ENCODE measurements at places on chromosomes 7 and 10.
A peak's percentile ranks its signal among the peaks of the same experiment; 100 is the strongest.

DNA sequence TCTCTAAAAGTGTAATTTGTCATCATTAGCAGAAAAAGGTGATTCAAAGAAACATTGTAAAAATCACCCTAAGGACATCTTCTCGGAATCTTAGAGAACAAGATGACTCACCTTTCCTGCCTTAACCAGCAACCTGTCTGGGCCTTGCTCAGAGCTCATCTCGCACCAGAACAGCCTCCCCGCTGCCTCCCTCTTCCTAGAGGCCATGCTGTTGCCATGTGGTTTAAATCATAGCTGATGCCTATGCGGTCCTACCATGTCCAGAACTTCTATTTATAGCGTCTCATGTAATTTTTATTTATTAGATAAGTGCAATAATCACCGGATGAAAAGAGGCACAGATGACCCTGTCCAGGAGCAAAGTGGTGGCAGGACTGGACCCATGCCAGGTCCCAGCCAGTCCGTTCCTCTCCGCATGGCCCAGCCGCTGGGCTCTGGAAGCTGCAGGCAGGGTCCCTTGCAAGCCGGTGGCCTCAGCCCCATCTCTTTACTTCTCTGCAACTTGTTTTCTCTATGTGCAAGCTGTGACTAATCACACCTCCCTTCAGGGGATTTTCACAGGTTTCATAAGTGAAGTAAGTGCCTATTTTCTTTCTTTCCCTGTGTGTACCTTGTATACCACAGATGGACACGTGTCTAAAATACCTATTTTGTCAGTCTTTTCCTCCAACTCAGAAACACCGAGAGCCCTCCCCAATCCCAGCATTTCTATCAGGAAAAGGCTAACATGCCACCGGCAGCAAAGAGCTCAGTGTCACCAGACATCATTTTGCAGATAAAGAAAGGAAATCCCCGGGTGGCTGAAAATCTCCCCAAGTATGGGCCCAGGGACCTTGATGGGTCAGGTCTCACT, 27.1 kb downstream of the KLF6 start:
- no peak for DNase-seq

GRCh38 chr7:67391168-67391567, 394.5 kb downstream of the TYW1 start:
- DNase-seq: no peak

DNA sequence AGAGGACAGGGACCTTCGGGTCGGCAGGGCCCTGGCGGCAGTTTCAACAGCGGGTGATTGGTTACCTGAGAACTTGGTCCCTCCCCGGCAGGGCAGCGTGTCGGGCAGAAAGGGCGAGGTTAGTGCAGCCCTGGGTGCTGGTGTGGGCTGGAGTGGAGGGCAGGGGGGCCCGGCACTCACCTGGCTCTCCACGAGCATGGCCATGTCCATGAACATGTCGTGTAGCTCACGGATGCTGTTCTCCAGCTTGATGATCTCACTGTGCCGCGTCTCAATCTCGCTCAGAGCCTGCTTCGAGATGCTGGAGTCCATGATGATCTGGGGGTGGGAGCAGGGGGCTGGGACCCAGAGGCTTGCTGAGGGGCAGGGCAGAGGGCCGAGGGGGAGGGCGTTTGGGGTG, 16.8 kb downstream of the STX1A start:
- DNase-seq: no peak

- DNase-seq: no peak
These were observed 7.2 kb downstream of the PLOD3 start for GRCh38 chr7:101210143-101210542.

DNA sequence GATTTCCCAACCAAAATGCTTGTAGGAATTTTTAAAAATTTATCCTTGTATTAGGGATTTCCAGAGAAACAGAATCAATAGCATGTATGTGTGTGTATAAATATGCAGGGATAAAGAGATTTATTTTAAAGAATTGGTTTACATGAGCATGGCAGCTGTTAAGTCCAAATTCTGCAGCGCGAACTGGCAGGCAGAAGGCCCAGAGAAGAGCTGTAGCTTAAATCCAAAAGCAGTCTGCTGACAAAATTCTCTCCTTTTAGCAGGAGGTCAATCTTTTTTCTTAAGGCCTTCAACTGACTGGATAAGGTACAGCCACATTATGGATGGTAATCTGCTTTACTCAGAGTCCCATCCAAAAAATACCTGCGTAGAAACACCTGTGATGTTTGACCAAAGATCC, 42.0 kb downstream of the PRR15 start:
- no peak for DNase-seq

DNA sequence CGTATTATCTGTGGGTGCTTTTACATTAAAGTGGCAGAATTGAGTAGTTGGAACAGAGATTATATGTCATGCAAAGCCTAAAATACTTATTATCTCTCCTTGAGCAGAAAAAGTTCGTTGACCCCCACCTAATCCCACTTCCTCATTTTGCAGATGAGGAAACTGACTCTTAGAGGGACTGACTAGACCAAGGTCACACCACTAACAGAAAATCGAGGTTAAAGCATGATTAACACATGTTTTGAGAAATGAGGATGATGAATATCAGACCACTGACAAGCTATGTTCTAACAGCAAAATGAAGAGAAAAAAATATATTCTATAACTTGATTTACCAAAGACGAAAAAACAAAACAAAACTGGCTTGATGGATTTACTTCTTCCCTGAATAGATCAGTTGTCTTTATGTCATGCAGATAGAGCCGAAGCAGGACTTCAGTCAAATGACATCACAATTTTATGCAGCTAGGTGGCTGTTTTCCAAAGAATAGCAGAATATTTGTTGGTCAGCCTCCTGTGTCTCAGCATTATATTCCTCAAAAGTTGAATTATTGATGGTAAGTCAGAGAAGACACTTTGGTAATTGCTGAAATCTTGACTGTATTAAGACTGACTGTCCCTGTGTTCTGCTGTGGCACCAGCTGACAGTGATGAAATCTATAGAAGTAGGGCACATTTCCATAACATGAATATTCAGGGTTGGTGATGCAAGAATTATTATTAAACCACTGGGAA, 24.2 kb upstream of the SMIM30 start:
- DNase-seq: no peak

- DNase-seq: no peak
These were observed 180.0 kb downstream of the PHF14 start for GRCh38 chr7:11153694-11154093.

DNA sequence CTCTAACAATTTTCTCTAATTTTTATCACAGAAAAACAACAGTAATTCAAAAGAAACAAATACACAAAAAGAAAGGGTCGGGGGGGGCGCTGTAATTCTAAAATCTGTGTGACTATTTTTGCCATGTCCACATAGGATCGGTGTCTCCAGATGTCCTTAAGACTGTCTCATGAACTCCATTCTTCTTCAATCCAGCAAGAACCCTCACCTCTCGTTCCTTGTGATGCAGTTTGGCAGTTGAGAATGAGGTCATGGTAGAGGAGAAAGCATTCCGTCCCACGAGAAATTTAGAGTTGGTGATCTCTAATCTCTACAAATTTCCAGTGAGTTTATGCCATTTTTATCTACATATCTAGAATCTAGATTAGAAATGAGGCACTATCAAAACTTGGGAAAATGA, 394.7 kb downstream of the TFEC start:
- DNase-seq: no peak

- no peak for DNase-seq
These were observed 25.3 kb upstream of the ZNF716 start for GRCh38 chr7:57424515-57425238.

GRCh38 chr7:81721437-81721836, 48.4 kb downstream of the HGF start:
- no peak for DNase-seq

GRCh38 chr7:92423710-92424131, 23.6 kb upstream of the GATAD1 start:
- DNase-seq: no peak

DNA sequence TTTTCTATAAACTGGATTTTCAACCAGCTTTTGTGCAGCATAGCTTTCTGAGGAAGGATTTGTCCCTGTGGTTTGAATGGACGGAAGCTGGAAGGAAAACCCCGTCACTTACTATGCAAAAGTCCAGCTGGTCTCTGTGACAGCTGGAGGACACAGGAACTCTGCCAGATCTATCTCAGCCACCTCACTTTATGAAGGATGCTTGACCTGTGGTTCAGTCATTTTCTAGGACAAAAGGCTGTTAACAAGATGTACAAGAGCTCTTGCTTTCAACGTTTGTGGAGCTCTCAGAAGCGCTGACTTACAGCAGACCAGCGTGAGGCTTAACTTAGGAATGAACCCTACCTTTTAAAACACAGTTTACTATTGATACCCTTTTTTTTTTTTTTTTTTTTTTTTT, 90.8 kb downstream of the CREM start:
- no peak for DNase-seq

DNA sequence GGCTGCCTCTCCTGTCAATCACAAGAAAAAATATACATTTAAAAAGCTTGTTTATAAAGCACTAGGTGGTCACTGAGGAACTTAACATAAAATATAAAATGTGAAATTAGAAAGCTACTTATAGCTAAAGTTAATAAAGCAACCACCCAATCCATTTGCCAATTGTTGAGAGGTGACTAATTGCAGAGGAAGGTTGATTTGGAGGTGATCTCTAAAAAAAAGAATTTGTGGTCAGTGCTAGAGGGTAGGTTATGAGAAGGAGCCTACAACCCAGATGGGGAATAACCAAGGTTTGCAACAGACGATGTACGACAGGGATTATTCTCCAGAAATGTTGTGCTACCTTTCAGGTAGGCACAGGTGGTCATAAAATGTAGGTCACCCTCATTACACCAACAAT, 444.2 kb upstream of the C7orf33 start:
- no peak for DNase-seq

GRCh38 chr10:126373972-126374371, 14.3 kb downstream of the ADAM12 start:
- no peak for DNase-seq

DNA sequence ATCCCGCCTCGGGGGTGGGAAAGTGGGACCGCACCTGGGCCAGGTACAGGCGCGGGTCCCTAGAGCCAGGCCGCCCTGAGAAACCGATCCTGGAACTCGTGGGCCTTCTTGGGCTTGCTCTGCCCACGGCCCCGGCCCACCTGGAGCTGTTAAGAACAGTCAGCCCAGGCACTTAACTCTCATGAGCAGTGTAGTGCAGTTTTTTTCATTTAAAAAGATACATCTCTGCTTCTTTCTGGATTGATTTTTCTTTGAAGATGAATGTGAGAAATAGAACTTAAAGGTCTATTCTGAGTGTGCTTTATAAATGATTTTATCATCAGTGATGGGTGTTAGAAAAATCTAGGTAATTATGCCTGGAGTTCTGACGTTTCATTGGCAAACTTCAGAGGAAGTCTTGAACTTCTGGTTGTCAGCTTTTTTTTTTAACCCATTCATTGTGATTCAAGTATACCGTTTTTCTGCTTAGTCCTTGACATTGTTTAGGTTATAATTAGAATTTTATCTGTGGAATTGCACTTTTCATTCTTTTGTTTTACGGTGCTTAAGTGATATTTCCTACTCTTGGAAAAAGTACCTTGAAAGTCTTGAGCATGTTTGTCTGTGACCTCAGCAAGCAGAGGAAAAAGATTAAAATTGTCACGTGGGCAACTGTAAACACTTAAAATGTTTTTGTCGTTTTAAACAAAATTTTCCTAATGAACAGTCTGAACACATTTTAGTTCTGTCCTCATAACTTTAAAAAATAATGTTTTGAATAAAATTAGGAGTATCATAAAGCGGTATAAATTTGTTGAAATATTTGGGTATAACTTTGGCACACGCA, 906 bp downstream of the CDK1 start:
- DNase-seq: no peak

- no peak for DNase-seq
These were observed 19.4 kb downstream of the RNF32 start for GRCh38 chr7:156659961-156660360.

DNA sequence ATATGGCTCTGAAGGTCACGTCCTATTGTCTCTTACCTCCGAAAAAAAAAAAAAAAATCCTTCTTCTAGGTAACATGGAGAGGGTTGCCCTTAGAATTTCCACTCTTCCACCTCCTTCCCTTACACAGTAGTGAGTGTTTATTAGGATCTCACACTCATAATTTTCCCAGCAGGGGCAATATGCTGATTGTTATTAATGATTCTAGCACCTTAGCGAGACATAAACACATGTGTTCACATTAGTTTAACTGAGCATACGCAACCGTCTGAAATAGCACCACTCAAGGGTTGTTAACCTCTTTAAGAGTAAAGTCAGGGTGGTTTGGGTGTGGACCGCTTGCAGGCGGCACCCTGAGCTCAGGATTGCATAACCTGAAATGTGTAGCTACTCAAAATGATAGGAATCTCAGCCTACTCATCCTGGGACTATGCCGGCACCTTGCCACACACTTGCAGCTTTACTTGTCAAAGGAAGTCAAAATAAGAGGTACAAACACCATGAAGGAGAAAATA, 52.2 kb downstream of the CPEB3 start:
- no peak for DNase-seq

- DNase-seq: no peak
These were observed 804 bp downstream of the TMEM106B start for GRCh38 chr7:12211711-12212485.

DNA sequence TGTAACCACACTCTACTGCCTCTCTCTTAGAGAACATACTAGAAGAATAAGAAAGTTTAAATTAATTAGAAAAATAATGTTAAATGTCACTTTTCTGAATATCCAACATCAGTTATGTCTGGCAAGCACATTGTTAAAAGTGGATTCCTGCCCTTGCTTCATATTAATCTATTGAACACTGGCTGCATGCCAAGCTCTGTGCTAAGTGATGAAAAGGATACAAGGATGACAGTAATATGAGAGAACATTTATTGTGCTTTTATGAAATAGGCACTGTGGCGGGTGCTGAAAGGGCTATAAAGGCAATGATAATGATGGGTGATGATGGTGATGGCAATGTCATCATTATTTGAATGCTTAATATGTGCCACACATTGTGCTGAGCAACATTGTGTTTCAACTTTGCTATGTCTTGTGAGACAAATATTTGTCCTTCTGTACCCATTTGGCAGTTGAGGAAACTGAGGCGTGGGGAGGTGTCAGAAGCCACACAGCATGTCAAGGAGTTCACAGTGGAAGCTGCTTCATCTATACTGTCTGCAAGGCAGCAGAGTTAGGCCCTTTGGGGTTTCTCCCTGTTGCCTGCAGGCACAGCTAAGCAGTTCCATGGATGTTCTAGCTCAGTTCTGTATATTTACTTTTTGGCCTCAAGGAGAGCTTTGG, 64.2 kb upstream of the RAPGEF5 start:
- DNase-seq: no peak

- no peak for DNase-seq
These were observed 22.4 kb upstream of the EGFR start for GRCh38 chr7:54996391-54996790.

DNA sequence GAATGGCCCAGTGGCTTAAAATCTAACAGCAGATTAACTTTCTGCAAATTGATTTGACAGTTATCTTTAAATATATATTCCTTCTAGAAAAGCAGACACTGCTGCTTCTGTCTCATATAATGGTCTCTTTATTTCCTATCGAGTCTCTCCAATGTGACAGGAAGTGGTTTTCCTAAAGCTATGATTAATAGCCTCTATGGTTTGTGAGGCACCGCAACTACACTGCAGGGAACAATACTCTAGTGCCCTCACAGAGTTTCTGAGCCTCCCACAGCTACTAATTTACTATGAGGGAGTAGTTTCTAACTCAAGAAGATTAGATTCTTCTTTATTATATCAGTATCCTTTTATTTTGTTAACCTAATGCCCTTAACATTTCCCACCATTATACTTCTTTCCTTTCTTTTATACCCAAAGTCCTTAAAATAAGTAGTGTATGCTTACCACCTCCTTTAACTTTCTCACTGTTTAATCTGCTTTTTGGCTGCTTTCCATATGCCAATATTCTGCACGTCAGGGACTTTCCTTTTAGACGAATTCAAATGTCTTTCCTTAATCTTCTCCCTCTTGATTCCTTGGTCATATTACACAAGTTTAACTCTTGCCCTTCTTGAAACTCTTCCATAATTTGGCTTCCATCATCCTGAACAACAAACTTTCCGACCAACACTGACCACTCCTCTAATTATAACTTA, 23.8 kb upstream of the AHR start:
- DNase-seq: peak; percentile 71
